Activated T-helper 1 cell treated with Interleukin-2 at 50 U/mL for 16 hours (primary cell): ENCODE measurements at places on chromosomes 1 and 21.

- peak; percentile 13 for DNase-seq
These were observed at the start of gene RIMKLA for GRCh38 chr1:42380586-42381279. Gene RIMKLA, plus strand, starts transcription at chr1:42380792. Its CDS starts 143 bp downstream, at chr1:42380935.

- no peak for DNase-seq
These were observed 18.6 kb upstream of the PTPRC start for GRCh38 chr1:198620218-198620617.

- no peak for DNase-seq
These were observed 41.5 kb downstream of the LGR6 start for GRCh38 chr1:202235003-202235660.

DNA sequence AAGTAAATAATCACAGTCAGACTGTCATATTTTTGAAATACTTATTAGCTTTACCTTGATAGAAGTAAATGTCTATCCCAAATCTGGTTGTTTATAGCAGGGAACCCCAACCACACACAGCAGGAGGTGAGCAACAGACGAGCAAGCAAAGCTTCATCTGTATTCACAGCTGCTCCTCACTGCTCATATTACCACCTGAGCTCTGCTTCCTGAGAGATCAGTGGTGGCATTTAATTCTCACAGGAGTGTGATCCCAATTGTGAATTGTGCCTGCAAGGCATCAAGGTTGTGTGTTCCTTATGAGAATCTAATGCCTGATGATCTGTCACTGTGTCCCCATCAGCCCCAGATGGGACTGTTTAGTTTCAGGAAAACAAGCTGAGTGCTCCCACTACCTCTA is 104.3 kb downstream of the GPATCH2 start:
- no peak for DNase-seq

GRCh38 chr1:179831852-179832699 is 45.5 kb downstream of the TOR1AIP2 start:
- DNase-seq: no peak

GRCh38 chr1:1109743-1110142 is 6.1 kb downstream of the C1orf159 start:
- no peak for DNase-seq

DNA sequence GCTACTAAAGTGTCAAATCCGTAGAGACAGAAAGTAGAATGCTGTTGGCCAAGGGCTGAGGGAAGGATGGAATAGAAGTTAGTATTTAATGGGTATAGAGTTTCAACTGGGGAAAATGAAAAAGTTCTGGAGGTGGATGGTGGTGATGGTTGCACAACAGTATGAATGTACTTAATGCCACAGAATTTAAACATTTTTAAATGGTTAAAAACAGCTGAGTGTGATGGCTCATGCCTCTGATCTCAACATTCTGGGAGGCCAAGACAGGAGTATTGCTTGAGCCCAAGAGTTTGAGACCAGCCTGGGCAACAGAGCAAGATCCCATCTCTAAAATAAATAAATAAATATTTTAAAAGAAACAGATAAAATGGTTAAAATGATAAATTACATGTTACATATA is 44.5 kb downstream of the PIK3R3 start:
- DNase-seq: no peak

- DNase-seq: no peak
These were observed 183.0 kb downstream of the BARHL2 start for GRCh38 chr1:90534116-90534515.

- no peak for DNase-seq
These were observed 260.1 kb downstream of the GPATCH2 start for GRCh38 chr1:217370757-217371156.

DNA sequence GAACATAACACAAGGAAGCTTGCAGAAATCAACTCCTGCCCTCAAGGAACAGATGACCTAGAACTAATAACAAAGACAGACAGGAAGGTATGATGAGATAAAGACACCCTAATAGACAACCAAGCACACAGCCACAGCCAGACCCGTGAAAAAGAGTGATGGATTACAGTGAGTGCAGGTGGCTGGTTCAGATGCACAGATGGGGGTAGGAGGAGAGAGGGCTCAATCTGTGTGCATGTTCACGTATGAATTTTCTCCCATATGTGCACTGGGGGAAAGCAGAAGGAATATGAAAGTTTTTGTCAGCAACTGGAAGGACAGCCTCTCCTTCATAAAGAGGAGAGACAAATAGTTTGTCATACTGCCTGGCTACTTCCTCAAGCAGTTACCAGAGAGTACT is 367.1 kb downstream of the PBX1 start:
- DNase-seq: no peak

- DNase-seq: no peak
These were observed 29.5 kb downstream of the TUT4 start for GRCh38 chr1:52523376-52523775.

DNA sequence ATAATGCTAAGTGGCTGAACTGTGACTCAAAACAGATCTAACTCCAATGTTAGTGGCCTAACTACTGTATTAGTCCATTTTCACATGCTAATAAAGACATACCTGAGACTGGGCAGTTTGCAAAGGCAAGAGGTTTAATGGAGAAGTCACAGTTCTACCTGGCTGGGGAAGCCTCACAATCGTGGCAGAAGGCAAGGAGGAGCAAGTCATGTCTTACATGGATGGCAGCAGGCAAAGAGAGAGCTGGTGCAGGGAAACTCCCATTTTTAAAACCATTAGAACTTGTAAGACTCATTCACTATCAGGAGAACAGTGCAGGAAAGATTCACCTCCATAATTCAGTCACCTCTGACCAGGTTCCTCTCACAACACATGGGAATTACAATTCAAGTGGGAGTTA is 79.7 kb upstream of the CACYBP start:
- DNase-seq: no peak

GRCh38 chr21:16028142-16028541 is 298.4 kb downstream of the USP25 start:
- DNase-seq: no peak

DNA sequence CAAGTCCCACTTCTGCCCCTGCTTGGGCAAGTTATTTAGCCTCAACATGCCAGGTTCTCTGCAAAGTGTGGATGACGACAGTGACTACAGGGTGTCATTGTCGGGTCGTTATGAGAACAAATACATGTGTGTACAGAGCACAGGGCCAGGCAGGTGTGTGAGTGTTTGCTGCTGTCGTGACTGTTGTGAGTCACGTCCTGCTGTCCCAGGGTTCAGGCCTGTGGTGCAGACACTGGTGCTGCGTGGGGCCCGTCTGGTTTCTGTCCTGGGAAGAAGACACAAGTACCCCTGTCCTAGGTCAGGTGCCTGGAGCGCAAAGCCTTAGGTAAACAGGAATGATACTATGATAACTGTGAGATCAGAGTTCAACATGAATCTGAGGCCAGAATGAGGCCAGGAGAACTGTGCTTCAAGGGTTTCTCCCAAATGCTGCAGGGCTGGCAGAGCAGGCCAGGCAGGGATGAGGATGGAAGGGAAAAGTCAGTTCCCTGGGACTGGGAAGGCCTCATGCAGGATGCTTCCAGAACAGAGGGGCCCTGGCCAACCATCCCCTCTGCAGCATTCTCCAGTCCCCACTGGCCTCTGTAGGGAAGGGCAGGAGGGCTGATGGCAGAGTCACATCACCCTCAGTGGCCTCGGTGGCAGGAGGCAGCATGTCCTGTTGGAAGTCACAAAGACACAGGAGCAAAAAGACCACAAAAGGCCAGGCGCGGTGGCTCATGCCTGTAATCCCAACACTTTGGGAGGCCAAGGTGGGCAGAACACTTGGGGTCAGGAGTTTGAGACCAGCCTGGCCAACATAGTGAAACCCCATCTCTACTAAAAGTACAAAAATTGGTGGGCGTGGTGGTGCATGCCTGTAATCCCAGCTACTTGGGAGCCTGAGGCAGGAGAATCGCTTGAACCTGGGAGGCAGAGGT is 15.7 kb downstream of the GPR157 start:
- no peak for DNase-seq

GRCh38 chr1:8545078-8545477 is 227.2 kb downstream of the SLC45A1 start:
- no peak for DNase-seq

DNA sequence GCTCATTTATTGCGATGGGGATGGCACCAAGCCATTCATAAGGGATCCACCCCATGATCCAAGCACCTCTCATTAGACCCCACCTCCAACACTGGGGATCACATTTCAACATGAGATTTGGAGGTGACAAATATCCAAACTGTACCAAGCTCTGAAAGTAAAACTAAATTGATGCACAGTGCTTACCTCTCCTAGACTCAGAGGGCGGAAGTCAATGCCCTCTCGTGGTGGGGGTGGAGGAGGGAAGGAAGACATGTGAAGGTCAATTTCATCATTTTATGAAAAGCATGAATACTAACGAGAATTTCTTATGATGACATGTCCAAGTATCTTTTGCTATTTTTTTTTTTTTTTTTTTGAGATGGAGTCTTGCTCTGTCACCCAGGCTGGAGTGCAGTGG is 120.0 kb downstream of the PGBD5 start:
- no peak for DNase-seq

- no peak for DNase-seq
These were observed 7.0 kb downstream of the IL12RB2 start for GRCh38 chr1:67314696-67315095.
